Tibial nerve (tissue), 4 donors: ENCODE measurements at places on chromosomes 5 and 9. TPM values are rescaled to one million over a fixed set of nuclear protein-coding genes. Genes with fewer than 3 reads are reported as not detected.

DNA sequence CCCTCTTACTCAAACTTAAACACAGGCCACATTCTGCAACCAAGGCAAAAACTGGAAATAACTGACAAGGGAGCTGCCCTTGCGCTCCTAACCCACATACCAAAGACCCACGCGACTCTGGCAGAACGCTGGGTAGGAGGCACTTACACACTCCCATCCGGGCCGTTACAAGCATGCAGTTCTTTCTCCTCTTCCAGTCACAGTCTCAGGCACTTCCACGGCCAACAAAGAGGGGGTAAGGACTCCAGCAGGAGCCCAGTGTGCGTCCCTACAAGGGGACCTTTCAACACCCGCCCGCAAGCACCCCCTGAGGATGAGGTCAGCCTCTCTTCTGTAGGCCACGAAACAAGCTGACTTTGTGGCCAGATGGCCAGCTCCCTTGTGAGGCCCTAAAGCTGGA lies 57.4 kb downstream of the SERINC5 start:
- no peak for DNase-seq

GRCh38 chr5:9621379-9621903 lies 8.7 kb downstream of the TAS2R1 start:
- no peak for DNase-seq

- DNase-seq = no peak
These were observed 715 bp downstream of the LCN8 start for GRCh38 chr9:136757328-136757727.

DNA sequence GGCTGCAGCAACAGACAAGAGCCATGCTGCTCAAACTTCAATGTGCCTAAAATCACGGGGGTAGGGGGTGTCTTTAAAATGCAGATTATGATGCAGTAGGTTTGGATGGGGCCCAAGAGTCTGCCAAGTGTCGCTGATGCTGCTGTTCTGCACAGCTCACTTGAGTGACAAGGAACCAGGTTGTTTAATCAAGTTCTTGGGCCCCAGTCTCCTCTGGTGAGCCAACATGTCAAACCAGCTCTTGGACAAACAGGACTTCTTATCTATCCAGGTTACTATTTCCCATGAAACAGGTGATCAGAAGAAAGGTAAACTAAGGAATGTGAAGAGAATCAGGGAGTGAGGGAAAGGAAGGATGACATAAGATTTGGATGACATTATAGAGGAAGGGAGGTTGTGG lies 78.0 kb downstream of the APBA1 start:
- DNase-seq = no peak

DNA sequence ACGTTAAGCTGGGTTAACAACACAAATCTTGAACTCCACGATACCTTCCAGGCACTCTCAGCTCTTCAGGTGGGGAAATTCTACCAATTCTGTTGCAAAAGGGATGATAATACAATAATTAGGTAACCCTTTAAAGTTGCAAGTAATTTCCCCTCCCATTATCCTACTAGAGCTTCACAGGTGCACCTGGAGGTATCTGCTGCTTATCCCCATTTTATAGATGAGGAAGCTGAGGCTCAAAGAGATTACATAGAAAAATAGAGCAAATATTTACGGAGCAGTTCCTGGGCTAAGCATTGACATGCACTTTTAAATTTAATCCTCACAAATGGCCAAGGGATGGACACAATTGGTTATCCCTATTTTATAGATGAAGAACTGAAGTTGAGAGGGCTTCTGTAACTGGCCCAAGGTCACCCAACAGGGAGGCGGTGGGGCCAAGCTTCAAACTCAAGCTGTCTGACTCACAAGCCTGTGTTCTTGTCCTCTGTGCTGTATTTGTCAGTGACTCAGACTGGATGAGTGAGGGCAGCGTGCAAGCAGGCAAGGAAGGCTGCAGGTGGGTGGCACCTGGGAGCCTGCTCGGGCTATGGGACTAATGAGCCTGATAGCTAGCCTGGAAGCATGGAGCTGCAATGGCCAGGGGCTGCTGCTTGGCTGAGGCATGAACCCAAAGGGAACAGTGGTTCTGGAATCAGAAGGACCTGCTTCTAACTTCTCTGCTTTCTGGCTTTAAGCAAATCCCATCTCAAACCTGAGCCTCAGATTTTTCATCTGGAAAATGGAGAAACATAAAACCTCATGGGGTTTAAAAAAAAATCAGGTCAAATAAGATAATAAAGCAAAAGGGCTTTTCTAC lies 105.5 kb downstream of the PDE6A start:
- DNase-seq = no peak

GRCh38 chr5:95962785-95963184 lies 1.1 kb upstream of the ELL2 start:
- no peak for DNase-seq

GRCh38 chr5:34742061-34742460 lies 85.9 kb downstream of the RAI14 start:
- no peak for DNase-seq

LPAR1 gene
- 210 TPM for total RNA-seq

MARCOL gene
- total RNA-seq = not detected

SHOC1 gene
- not detected for total RNA-seq

CD180 gene
- 0.39 TPM for total RNA-seq

CDX1 gene
- 2.5 TPM for total RNA-seq

IRX1 gene
- 1.9 TPM for total RNA-seq

C5 gene
- total RNA-seq = 21.1 TPM

NR2F1 gene
- total RNA-seq = 64.9 TPM

SEMA6A gene
- 13.6 TPM for total RNA-seq
